ENCODE measurements at places on chromosomes 5 and 9. TPM values are rescaled to one million over a fixed set of nuclear protein-coding genes. Genes with fewer than 3 reads are reported as not detected.

The SOHLH1 gene
- total RNA-seq = not detected

GRCh38 chr9:17251100-17251499, 116.3 kb downstream of the CNTLN start:
- no peak for DNase-seq

- DNase-seq = no peak
These were observed 94.3 kb downstream of the INSYN2B start for GRCh38 chr5:169886033-169886432.

- no peak for DNase-seq
These were observed 260.0 kb downstream of the AUH start for GRCh38 chr9:91101611-91102168.

The PARP8 gene
- 6.6 TPM for total RNA-seq

Data from right atrium auricular region (tissue), 2 donors.